GM12892 (cell line): ENCODE measurements at places on chromosomes 3 and 15.

DNA sequence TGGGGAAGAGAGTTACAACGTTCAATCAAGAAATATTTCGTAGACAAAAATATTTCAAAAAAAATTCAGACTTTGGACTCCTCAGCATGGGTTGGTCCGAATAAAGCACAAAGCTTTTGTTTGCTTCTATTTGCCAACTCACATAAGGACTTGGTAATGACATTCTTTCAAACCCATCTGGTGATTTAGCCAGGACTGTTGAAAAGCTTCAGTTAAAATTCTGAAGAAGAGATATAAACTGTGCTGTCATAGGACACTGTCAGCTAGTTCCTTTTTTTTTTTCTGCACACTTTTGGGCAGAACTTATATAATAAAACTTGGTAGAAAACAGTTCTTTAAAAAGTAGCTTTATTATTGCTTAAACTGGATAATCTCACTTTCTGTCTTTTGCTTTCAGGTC is 660.8 kb upstream of the SGO1 start:
- no peak for DNase-seq

GRCh38 chr3:86948822-86949221 is 42.1 kb downstream of the VGLL3 start:
- DNase-seq: no peak

GRCh38 chr3:23926736-23927135 is 9.8 kb downstream of the RPL15 start:
- DNase-seq: no peak

DNA sequence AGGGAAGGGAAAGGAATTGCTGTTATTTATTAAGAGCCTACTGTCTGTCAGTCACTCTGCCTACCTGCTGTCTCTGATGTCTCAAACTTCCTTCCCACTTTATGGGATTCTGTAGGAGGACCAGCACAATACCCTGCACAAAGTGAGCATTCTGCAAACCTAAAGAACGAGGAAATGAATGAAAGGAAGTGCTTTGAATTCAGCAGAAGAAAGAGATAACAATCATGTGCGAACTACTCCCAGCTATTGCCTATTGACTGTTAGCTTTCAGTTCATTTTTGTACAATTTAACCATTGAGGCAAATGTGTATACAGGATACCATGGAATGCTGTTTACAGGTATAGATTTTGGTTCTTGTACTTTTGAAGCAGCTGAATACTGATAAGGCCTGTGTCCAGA is 66.8 kb downstream of the CMSS1 start:
- DNase-seq: no peak

DNA sequence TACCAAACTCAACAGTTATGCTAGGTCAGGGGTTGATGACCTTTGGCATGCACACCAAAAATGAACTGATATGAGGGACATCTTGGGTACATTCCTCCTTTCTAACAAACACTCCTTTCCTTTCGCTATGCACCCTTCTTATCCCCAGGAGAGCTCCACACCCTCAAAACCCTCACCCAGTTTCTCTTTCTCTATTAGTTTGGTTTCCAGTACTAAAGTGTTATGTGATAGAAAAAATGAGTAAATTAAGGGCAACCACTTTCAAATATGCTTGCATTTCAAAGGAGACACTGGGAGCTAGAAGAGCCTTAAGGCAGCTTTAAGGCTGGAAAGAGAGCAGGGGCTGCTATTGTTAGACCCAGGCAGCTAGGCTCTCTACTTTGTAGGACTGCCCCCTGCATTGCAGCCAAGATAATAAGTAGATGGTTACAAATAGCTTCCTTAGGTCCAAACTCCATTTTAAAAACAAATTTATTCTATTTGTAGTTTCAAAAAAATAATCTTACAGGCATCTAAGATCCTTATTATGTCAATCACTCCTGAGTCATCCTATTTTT is 244.3 kb downstream of the ZIC1 start:
- DNase-seq: no peak

DNA sequence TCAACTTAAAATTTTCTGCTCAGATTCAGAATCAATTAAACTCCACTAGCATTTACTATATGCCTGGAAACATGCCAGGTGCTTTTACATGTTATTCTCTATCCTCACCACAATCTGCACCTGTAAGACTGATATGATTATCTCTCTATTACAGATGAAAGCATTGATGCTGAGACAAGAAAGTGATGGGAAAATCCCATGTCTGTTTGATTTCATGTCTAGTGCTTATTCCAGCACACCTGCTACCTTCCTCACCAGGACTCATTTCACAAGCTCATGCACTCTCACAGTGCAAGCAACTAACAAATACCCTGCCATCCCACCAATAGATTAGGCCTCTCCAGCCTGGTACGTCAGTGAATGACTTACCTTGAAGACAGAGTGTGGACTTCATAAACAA is 25.0 kb upstream of the BCL6 start:
- DNase-seq: no peak

DNA sequence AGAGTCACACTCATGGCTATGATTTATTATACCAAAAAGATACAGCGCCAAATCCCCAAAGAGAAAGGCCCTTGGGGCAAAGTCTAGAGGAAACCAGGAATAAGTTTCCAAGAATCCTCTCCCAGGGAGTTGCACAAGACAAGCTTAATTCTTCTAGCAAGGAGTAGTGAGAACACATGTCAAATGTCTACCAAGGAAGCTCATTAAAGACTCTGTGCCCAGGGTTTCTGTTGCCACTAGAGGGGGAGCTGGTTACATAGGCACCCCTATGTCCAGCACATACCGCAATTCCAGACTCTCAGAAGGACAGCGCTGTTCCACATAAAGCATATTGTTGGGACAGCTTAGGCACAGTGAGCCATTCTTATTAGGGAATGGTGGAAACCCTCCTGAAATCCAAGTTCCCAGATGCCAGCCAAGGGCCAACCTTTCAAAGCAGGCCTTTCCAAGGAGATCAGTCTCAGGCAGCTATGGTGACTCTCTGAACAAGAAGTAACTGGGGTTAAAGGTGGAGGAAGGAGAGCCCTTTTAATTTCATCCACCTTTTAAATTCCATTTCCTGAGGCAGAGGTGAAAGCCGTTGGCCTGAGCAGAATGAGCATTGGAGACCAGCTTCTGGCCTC is 194.2 kb downstream of the UACA start:
- DNase-seq: no peak

- DNase-seq: no peak
Observed at GRCh38 chr15:43518197-43518761, 871 bp downstream of the MAP1A start.

- no peak for DNase-seq
Observed at GRCh38 chr3:32398531-32398930, 6.9 kb downstream of the CMTM7 start.

GRCh38 chr3:170740726-170741591 is 129.0 kb downstream of the RPL22L1 start:
- DNase-seq: no peak

DNA sequence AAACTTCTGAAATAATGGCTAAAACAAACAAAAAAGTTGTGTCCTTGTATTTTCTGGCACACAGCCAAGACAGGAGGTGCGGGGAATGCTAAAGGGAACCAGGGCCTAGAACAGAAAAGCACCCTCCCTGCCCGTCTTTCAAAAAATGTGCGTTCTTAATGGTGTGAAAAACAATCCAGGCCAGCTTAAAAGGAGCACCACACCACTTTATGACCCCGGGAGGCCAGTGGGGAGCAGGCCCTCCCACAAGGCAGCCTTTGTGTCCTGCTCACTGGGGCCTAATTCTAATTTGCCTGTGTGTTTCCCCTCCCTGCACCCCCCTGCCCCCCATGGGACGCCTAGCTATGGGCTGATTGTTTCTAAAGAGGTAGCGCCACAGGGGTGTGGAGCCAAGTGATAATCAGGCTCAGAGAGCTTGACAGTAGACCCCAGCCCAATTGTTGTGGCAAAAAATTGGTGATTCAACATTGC is 181.4 kb downstream of the GREM1 start:
- DNase-seq: no peak

- no peak for DNase-seq
Observed at GRCh38 chr3:59660852-59661625, 611.2 kb upstream of the CFAP20DC start.

- no peak for DNase-seq
Observed at GRCh38 chr3:73490453-73491286, 134.1 kb downstream of the PDZRN3 start.

DNA sequence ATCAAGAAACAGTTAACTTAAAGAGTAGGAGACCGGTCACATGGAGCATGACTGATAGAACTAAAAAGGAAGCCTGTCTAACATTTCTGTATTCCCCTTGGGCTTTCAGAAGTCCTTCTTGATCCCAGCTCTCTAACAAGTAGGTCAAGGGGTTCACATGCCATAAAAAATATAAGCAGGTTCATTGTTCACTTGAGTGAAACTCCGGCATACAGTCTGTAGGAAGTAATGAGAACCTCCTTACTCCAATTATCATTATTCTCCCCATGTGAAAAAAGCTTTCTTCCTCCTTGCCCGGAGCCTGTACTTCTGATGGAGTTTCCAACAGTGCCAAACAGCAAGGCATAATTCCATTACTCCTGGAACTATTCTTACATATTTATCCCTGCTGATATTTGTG is 242.8 kb upstream of the CNTN4 start:
- DNase-seq: no peak

DNA sequence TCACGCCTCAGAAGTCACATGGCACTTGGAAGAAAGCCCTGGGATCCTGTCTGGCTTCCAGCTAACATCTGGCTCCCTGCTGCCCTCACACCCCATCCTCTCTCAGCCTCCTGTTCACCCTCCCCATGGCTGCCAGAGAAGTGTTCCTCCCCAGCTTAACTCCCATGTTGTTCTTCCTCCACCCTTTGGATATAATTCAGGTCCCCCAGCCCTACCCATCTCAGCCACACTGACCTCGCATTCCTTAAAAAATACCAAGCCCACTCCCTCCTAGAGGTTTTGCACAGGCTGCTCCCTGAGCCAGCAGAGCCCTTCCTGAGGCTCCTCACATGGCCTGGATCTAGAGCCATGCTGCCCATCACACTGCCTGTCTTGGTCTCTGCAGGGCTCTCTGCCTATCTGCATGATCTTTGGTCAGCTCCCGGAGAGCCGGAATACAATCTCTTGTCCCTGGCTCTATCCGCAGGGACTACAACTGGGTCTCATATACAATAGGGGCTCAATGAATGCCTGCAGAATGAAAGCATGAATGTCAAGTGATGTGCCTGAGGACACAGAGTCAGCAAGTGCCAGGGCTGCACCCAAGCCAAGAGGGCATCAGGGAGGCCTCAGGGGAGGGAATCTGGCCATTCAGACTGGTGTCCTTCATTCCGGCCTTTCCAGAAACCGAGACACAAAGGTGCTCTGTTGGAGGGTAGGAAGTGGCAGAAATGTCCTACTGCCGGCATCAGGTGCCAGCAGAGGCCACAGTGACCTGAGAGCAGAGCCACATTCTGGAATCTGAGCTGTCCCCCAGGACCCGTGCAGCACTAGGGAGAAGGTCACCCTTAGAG is 3.8 kb upstream of the TKT start:
- DNase-seq: no peak

- no peak for DNase-seq
Observed at GRCh38 chr15:86988033-86988432, 908.4 kb downstream of the AGBL1 start.

DNA sequence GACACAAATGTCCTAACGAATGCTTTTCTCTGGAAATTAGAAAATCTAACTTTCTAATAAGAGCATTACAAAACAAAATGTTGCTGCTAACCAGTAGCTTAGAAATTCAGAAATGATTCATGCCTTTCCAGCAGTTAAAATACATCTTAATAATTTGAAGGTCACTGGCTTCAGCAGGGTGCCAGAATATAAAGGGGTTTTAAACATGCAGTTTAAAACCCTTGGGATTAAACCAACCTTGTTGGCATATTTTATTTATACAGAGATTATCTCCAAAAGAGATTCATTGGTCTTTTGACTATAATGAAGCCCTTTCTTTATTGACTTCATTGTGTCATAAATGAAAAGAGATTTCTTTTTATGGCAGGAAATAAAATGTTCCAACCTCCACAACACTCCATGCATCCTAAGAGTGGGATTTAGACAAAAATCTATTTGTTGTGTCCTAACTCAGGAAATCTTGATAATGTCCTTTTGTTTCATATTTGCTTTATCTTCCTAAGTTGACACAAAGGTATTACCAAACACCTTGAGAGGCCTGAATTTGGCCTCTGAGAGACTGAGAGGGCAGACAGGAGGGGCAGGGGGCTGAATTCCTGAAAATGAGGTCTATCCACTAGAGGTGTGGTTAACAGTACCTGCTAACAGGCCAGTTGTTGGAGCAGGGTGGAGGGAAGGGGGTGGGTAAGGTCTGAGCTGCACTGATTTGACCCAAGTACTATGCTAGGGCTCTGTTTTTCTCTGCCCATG is 124.4 kb downstream of the FEZF2 start:
- no peak for DNase-seq

GRCh38 chr3:116350119-116350733 is 95.1 kb downstream of the LSAMP start:
- DNase-seq: no peak

DNA sequence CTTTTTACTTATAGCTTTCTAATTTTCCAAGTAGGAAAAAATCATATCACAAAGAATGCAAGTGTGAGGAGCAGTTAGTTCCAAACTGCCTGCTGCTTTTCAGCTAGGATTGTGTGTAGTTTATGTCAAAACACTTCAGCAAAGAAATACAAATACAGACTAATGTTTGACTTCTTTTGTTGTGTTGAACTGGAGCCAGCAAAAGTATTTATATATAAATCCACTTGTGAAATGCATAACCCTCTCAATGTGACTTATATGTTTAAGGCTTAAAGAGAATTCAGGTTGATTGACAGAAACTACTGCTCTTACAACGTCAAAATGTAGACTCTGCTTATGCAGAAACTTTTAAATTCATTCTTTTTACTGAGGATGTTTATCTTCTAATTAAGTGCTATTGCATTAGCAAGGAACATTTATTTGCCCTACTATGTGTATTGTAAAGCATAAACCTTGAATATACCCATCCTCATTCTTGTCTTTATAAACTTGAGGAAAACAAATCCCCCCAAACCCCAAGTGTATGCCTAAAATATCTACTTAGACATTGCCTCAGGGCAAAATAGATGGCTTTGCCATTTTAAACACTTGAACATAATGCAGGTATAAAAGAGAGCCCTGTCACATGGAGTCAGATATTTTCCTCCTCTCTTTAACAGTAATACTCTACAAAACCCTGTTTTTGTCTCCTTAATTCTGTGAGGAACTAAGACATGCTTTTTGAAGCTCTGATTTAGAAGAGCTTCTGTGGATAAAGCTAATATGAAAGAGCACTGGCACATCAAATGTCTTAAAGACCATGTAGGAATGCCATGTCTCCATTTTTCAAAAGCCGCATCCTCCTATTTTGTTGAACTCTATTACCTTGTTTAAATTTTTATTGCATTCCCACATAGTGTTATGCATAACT is 302.8 kb upstream of the TBC1D5 start:
- no peak for DNase-seq

DNA sequence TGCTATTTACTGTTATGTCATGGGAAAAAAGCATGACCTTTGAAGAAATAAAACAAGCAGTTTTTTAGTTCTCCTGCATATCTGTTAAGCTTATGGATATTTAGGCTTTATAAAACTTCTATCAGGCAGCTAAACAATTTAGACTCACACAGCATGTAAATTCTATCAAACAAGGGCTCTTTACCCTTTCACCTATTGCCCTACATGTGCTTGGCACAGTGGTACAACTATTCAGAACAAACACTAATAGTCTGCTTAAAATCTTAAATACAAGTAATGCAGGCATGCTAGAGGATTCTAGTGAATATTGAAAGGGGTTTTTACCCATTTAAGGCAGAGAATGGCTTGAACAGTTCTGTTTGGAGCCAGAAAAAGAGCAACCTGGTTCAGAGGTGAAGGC is 23.4 kb upstream of the NANOGP8 start:
- no peak for DNase-seq
